ENCODE measurements at places on chromosomes 11 and 22. TPM values are rescaled to one million over a fixed set of nuclear protein-coding genes. Genes with fewer than 3 reads are reported as not detected.

ANKRD13D gene
- 39.8 TPM for total RNA-seq

MS4A6A gene
- not detected for total RNA-seq

OPCML gene
- 0.89 TPM for total RNA-seq

NEFH gene
- total RNA-seq = 0.59 TPM
